ENCODE measurements at places on chromosomes 7 and 10.

GRCh38 chr10:70621503-70622078, 19.1 kb upstream of the PRF1 start:
- DNase-seq: no peak

DNA sequence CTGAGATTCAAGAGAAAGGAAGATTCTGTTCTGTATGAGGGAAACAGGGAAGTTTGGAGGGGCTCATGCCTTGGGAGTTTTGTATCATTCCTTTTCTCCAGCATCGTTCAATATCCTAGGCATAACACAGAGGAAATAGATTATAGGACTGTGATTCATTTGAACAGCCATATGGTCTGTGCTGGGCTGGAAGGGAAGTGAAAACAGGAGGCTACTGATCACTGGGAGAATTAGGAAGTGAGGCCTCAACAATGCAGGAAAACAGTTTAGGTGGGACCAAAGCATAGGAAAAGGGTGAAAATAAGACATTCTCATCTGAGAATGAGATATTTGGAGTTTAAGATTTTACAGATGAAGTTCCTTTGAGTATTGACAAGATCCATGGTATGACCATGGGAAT, 70.7 kb upstream of the MKX start:
- DNase-seq: no peak

DNA sequence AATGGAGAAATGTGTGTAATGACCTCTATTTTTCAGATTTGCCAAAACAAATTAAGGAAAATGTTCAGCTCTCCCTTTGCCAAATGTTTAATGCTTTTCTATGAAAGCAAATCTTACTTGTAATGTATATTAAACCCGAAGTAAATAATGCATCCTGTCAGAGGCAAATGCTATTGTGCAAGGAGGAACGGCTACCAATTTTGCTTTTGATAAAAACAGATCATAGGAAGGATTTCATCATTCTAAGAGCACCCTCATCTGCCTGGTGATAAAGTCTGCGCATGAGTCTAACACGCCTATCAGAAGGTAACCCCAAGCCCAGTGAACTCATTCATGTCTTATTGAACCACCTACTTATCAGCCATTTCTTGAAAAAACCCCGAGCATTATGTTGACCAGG, 412.4 kb upstream of the MKI67 start:
- no peak for DNase-seq

DNA sequence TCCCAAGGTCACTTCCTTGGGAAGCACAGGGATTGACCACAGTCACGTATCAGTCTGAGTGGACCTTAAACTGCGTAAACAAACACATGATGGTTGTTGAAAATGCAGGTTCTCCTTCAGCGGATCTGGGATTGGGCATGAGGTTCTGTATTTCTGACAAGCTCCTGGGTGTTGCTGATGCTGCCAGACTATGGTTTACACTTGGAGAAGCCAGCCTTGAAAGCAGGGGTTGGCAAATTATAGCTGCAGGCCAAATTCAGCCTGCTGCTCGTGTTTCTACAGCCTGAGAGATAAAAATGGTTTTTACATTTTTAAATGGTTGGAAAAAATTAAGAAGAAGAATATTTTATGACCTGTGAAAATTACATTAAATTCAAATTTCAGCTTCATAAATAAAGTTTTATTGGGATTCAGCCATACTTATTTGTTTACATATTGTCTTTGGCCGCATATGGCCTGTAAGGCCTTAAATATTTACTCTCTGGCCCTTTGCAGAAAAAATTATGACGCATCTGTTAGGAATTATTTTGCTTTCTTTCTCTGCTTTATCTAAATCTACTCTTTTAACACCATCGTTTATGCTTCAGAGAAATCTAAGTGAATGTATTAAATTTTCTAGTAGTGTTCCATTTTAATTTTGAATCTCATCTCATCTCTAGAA, 109.6 kb downstream of the SH2D4B start:
- no peak for DNase-seq

GRCh38 chr7:131560061-131560460, 3.6 kb upstream of the PODXL start:
- no peak for DNase-seq

GRCh38 chr7:55409482-55410225, 44.5 kb downstream of the LANCL2 start:
- DNase-seq: no peak

DNA sequence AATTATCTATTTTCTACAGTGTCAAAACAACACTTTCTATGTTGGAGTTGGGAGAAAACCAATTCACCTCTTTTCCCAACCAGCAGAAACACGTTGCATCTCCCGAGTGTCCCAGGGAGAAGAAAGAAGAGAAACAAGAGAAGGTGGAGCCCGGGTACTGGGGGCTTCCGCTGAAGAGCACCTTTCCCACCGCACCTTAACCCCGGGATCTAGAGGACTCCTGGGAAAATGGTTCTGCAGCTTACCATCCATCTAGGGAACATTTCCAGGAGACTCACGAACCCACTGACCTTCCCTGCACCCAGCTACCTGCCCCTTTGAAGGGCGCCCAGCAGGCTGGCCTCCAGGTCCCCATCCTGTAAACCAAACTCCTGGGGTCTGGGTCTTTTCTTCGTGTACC, 346.8 kb downstream of the TCERG1L start:
- no peak for DNase-seq

DNA sequence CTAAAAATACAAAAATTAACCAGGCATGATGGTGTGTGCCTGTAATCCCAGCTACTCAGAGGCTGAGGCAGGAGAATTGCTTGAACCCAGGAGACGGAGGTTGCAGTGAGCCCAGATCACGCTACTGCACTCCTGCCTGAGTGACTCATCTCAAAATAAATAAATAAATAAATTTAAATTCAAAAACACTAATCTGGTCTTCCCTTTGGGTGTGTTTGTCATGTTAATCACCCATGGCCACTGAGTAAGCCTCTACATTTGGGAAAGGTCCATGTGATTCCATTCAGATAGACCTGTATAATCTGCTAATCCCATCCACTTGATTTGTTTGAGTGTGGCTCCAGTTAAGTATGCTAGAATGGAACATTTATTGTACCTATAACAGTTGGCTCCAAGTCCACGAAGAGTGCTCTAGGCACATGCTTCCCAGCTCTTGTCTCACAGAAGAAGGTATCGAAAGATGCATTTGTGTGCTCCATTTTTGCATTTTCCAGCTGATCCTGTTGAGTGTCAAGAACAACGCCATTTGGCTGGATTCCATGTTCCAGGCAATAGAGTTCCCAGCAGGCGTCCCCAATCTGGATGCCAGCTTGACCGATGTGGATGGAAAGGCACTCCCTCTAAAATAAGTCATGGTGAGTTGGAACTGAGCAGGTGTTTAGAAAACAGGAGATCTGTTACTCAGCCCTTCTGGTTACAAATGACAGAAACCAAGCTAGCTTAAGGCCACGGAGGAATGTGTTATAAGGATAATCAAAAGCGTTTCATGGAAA, 4.0 kb downstream of the TUBAL3 start:
- DNase-seq: no peak

- DNase-seq: no peak
Measured at GRCh38 chr7:82441669-82442478, 1.7 kb downstream of the CACNA2D1 start.

Data from D341Med (cell line).